Immature natural killer cell (primary cell): ENCODE measurements at places on chromosomes 2 and 18.

GRCh38 chr2:98555696-98556095, 52.6 kb downstream of the COA5 start:
- H3K4me3 ChIP-seq = no peak overlapping the region
- H3K27ac ChIP-seq = no peak overlapping the region
- peaks cover 24% of the 10 kb centered on the region for H3K36me3 ChIP-seq
- peaks cover 17% of the 10 kb centered on the region for H3K27me3 ChIP-seq
- DNase-seq = no peak

DNA sequence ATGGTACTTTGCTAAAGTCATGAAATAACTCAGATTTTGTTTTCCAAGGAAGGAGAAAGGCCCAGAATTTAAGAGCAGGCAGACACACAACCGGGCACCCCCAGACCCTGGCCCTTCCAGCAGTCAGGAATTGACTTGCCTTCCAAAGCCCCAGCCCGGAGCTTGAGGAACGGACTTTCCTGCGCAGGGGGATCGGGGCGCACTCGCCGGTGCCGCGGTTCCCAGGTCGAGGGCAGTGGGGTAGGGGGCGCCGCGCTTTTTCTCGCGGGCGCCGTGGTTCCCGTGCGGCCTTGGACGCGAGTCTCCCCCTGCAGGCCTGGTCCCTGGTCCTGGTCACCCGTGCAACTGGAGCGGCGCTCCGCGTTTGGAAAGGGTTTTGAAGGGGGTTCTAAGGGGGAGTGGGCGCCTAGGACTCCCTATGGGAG, 1.2 kb downstream of the ZNF236 start:
- no peaks in the 10 kb centered on the region for H3K36me3 ChIP-seq
- peak overlapping the region; percentile 82 for H3K27ac ChIP-seq
- no peak for DNase-seq

GRCh38 chr2:236061497-236061896, 106.7 kb downstream of the GBX2 start:
- H3K36me3 ChIP-seq = peaks cover 11% of the 10 kb centered on the region
- no peak overlapping the region for H3K4me3 ChIP-seq
- no peak for DNase-seq
- H3K27me3 ChIP-seq = peaks cover 5% of the 10 kb centered on the region

- no peak overlapping the region for H3K27ac ChIP-seq
- no peaks in the 10 kb centered on the region for H3K36me3 ChIP-seq
- DNase-seq = no peak
- H3K27me3 ChIP-seq = no peaks in the 10 kb centered on the region
These were observed 1241.1 kb upstream of the LRRTM1 start for GRCh38 chr2:81545626-81546025.

GRCh38 chr2:152894051-152894450, 175.6 kb downstream of the ARL6IP6 start:
- DNase-seq = no peak
- H3K27me3 ChIP-seq = peaks cover 7% of the 10 kb centered on the region
- no peak overlapping the region for H3K4me3 ChIP-seq
- H3K36me3 ChIP-seq = no peaks in the 10 kb centered on the region

DNA sequence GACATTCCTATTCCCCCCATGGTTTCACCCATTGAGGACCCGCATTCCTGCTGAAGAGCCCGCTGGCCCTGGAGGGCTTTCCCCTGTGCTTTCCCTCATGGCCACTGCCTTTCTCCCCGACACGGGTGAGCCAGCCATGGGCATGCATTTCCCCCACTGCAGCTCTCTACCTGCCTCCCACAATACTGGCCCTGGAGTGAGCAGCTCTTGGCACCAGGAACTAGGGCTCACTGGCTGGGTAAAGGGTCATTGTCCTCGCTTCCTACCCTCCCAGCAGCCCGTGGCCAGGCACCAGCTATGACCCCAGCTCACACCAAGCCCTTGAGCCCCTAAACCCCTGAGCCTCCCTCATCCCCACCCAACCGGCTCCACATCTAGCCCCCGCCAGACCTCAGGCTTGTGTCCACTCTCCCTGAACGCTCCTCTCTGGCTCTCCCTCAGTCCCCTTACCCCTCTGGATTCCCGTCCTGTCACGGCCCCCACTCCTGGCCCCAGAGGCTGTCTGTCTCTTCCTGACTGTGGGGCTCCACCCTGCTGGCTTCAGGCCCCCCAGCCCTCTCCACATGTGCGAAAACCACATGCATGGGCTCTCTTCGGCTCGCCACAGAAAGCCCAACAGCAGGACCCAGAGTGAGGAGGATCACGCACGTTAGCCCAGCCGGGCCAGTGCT, 199.8 kb downstream of the ZFP36L2 start:
- H3K27me3 ChIP-seq = peaks cover 10% of the 10 kb centered on the region
- peaks cover 29% of the 10 kb centered on the region for H3K4me1 ChIP-seq
- H3K36me3 ChIP-seq = peaks cover 9% of the 10 kb centered on the region
- peak overlapping the region; percentile 55 for H3K27ac ChIP-seq
- no peak for DNase-seq
